8988T (cell line): ENCODE measurements at places on chromosomes 2 and 18.
A peak's percentile ranks its signal among the peaks of the same experiment; 100 is the strongest.

GRCh38 chr18:3654442-3655253 is 204.7 kb downstream of the TGIF1 start:
- DNase-seq: no peak

DNA sequence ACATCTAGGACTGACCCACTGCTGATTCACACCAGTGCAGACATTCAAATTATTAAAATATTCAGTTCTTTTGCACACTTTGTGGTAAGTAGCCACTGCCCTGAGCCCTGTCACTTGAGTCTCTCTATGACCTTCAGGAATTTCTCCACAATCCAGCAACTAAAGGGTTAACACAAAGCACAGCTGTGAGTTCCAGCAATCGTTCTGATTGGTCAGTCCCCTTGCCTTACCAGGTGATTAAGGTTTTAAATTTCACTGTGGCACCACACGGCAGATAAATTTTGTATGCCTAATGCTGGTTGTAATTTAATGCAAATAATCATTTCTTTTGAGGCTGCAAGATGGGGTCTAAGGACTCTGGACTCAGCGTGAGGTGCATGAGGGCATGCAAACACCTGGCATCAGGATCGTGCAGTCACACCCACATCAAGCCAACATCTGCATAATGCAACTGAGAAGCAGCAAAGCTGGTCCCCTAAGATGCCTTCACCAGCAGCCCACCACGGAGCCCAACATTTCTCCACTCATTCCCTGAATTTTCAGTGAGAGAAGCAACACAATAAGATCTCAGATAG is 36.6 kb downstream of the SLC14A1 start:
- no peak for DNase-seq

GRCh38 chr2:73925033-73925704 is 1.5 kb upstream of the DGUOK start:
- DNase-seq: no peak

DNA sequence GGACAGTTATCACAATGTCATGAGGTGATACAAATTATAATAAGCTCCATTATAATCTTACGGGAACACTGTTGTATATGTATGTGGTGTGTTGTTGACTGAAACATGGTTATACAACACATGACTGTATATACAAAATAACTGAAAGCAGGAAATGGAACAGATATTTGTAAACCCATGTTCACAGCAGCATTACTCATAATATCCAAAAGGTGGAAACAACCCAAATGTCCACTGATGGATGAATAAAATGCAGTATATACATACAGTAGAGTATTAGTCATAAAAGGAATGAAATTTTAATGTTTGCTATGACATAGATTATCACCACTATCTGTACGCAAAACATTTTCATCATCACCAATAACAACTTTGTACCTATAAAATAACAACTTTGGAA is 107.3 kb downstream of the USP34 start:
- DNase-seq: no peak

DNA sequence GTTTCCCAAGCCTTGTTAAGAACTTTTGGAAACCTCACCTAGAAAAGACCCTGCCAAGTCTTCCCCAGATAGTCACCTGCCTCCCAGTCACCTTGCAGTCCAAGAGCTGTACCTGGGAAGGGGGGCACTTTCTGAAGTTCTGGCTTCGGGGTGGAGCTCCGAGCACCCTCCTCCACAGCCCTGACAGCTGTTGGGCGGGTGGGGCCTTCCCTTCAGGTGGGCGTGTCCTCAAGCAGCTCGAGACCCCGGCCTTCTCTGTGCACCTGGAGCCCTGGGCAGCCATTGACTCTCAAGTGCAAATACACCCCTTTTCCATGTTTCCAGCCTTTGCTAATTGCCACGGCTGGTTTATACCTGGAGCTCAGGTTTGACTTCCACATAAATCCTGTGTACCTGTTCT is 37.0 kb upstream of the IGFBP5 start:
- no peak for DNase-seq

- DNase-seq: no peak
These were observed 65.8 kb upstream of the RIOK3 start for GRCh38 chr18:23387265-23387664.

- DNase-seq: no peak
These were observed 18.5 kb upstream of the RBBP8 start for GRCh38 chr18:22914633-22915032.

DNA sequence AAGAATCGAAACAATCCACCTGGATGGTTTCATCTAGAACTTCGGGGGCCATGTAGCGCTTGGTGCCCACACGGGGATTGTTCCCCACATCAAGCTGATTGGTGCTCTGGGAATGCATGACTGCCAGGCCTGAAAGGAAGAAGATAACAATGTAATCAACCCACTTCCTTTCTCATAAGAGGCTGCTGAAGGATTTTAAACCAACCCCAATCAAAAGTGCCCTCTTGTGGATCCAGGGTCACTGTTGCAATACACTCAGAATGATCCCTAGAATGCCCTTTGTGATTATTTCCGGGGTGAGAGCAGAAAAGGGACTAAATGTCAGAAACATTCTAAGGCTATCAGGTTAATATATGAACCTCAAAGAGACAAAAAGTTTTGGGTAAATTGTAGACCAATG is 115.2 kb downstream of the ACVR1 start:
- DNase-seq: no peak

DNA sequence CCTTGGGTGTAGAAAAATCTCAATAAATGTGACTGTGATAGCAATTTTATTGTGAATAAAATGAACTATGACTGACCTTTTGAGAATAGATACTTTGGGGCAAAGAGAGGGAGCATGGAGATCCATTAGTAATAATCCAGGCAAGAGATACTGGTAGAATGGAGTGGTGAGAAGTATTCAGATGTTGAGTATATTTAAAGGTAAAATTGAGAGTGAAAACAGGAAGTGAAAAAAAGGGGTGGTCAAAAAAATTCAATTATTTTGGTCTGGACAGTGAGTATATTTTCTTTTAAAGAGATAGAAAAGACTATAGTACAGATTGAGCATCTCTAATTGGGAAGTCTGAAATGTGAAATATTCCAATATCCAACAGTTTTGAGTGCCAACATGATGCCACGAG is 1515.6 kb upstream of the NXPH2 start:
- no peak for DNase-seq

GRCh38 chr2:2564300-2565078 is 233.4 kb upstream of the MYT1L start:
- DNase-seq: no peak

DNA sequence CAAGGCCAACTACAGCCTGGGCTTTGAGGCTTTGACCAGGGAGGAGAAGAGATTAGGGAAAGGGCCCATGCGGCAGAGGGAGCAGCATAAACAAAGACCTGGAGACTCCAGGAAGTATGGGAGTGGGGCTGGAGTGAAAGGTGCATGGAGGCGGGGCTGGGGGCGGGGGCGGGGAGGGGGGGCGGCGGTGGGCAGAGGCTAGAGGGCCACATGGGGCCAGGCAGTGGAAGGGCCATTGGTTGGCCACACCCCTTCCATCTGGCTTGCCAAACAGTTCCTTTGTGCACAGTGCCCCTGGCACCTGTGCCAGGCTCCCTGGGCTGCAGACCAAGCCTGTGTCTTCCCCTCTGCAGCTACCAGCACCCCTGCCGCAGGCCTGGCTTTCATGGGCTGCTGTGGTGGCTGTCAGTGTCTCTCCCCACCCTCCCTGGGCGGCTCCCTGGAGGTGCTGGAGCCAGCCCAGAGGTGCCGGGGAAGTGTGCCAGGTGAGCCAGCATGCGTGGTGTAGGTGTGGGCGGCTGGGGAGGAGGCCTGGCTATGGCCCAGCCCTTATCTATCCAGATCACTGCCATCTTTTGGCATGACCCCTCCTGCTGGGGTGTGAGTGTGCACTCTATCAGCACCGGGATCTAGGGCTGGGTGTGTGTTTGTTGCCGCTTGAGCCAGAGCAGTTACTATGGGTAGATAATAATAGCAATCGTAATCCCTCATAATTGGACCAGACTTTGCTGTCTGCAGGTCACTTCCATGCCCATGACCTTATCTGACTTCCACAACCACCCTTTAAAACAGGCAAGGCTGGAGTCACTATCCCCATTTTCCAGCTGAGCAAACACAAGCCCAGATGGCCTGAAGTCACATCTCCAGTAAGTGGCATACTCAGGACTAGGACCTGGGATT is 30.5 kb downstream of the DNMT3A start:
- DNase-seq: no peak

DNA sequence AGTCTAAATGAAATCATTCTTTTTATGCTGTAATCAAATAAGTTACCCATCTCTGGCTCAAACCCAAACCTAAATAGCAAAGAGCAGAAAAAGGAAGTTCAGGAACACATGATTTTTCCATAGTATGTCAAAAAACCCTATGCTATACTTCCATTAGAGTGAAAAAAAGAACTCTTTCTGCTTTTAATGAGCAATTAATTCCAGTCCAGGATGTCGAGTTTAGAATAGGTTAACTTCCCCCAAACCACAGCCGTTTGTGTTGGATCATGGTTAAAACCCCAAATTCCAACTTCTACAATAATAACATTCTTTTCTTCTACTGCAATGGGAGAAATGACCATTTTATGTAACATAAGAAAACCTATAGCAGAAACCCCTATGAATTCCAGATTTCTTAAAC is 171.1 kb upstream of the NRP2 start:
- DNase-seq: no peak

DNA sequence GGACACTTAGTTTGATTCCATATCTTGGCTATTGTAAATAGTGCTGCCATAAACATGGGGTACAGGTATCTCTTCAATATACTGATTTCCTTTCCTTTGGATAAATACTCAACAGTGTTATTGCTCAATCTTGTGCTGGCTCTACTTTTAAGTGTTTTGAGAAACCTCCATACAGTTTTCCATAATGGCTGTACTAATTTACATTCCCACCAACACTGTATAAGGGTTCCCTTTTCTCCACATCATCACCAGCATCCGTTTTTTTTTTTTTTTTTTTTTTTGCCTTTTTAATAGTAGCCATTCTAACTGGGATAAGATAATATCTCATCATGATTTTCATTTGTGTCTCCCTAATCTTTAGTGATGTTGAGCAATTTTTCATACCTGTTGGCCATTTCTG is 29.9 kb upstream of the GALNT5 start:
- no peak for DNase-seq

- no peak for DNase-seq
These were observed 109.9 kb upstream of the CAB39 start for GRCh38 chr2:230602562-230603230.

DNA sequence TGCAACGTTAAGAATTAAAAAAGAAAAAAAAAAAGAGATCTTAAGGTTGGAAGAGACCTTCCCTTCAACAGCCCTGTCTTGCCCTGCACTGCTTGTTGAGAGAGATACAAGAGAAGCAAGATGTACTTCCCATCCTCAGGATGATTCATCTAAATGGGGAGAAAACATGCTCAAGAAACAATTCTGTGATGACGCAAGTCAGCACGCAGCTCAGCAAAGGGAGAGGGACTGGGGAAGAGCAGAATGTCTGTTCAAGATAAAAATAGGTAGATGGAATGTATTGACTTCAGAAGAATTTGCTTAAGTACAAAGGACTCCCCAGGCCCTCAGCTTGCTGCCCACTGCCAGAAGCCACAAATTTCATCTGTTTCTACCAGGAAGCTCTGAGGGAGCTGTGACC is 198.2 kb upstream of the SPRED2 start:
- DNase-seq: no peak

GRCh38 chr2:220767591-220768255 is 804.4 kb downstream of the EPHA4 start:
- DNase-seq: no peak

DNA sequence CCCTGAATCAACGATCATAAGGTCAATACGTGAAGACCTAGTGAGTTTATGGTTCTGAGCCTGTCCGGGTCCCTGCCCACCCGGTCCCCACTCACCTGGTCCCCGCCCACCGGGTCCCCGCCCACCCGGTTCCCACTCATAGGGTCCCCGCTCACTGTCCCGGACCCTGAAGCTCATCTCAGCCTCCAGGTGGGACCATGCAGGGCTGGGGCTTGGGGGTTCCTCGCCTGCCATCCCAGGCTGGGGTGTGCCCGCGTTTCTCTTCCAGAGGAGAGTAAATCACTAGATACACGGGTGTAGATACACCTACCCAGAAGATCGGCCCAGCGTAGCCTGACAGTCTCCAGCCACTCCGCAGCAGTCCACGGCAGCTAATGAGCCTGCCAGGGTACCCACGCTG is 131.5 kb downstream of the MBP start:
- no peak for DNase-seq

DNA sequence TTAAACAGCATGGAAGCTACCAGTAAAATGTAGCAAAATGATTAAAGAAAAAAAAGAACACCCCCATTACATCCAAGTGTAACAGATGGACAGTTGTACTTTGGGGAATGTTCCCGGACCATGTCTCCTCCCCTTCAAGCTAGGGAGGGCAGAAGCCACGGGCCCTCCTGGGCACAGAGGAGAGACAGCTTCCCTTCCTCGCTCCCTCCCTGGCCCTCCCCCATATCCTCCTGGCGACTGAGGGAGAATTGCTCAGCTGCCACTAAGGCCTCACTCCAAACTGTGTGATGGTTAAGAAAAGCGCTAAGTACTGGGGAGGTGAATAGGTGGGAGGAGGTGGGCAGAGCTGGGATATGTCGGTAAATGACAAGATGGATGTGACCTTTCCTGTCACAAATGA is 358.0 kb downstream of the HRH4 start:
- DNase-seq: no peak

DNA sequence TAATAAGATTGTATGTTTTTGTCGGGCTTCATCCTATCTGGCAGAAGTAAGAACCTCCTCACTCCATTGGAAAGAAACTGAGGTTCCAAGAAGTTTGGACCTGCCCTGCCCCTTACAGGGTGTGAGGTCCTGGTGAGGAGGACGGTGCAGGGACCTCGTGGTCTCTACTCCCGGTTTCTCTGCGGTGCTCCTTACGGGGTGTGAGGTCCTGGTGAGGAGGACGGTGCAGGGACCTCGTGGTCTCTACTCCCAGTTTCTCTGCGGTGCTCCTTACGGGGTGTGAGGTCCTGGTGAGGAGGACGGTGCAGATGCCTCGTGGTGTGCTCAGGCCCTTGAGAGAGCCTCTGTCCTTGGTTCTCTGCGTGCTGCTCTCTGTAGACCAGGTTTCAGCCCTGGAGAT is 5.2 kb downstream of the CTDP1 start:
- no peak for DNase-seq

- DNase-seq: peak; percentile 24
These were observed 222.2 kb downstream of the C1D start for GRCh38 chr2:67840460-67841068.

GRCh38 chr2:97907369-97908100 is 88.2 kb downstream of the TMEM131 start:
- DNase-seq: no peak

- no peak for DNase-seq
These were observed 133.5 kb upstream of the SLC14A2 start for GRCh38 chr18:45481821-45482220.

GRCh38 chr2:203432811-203433210 is 102.3 kb downstream of the RAPH1 start:
- no peak for DNase-seq
